ENCODE measurements at places on chromosomes 11 and 22.

DNA sequence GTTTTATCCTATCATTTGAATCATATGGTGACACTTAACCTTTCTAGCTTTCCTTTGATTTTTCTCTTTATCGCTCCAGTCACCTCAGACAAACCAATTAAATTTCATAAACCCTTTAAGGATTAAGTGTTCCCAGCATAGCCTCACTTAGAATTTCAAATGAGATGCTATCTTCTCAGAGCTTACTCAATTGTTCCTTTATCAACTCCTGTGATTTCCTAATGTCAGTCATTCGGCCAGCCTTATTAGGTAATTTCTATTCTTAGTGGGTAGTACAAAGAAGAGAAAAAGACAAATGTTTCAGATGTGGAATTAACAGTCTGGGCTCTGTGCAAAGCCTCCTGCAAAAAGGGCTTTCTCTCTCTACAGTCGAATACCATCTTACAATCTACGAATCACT is 77.1 kb upstream of the CCDC90B start:
- H3K4me1 ChIP-seq, result no peaks in the 10 kb centered on the region
- no peak overlapping the region for H3K4me3 ChIP-seq
- no peak for DNase-seq
- no peaks in the 10 kb centered on the region for H3K36me3 ChIP-seq

- DNase-seq, result no peak
- H3K27me3 ChIP-seq, result no peaks in the 10 kb centered on the region
- H3K4me3 ChIP-seq, result no peak overlapping the region
- peaks cover 11% of the 10 kb centered on the region for H3K4me1 ChIP-seq
Observed at GRCh38 chr11:77087723-77088225, 14.9 kb upstream of the OMP start.

GRCh38 chr22:30046716-30047363 is 33.4 kb upstream of the HORMAD2 start:
- H3K4me1 ChIP-seq, result peaks cover 5% of the 10 kb centered on the region
- H3K27me3 ChIP-seq, result no peaks in the 10 kb centered on the region
- no peak for DNase-seq
- no peak overlapping the region for H3K27ac ChIP-seq

DNA sequence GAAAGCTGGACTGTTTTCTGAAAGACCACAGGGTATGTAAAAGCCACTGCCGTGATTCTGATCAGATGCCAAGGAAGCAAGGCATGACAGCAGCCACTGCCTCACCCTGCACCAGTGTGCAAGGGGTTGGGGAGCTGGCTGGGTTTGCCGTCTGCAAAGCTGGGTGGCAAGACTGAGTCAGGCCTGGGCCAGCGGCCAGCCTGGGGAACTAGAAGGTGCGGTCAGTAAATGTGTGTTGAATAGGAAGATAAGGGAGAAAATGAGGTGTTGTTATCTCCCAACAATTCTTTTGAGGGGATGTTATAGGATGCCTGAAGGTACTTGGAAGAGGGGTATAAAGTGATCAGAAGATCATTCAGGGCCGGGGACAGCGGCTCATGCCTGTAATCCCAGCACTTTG is 8.0 kb downstream of the VSTM5 start:
- H3K4me3 ChIP-seq, result no peak overlapping the region
- H3K27me3 ChIP-seq, result no peaks in the 10 kb centered on the region
- H3K27ac ChIP-seq, result no peak overlapping the region
- H3K4me1 ChIP-seq, result no peaks in the 10 kb centered on the region
- H3K36me3 ChIP-seq, result no peaks in the 10 kb centered on the region
- DNase-seq, result no peak

- H3K4me1 ChIP-seq, result peaks cover 8% of the 10 kb centered on the region
- H3K27me3 ChIP-seq, result no peaks in the 10 kb centered on the region
- no peak for DNase-seq
- peaks cover 8% of the 10 kb centered on the region for H3K36me3 ChIP-seq
Observed at GRCh38 chr22:42993651-42994275, 21.2 kb downstream of the PACSIN2 start.

DNA sequence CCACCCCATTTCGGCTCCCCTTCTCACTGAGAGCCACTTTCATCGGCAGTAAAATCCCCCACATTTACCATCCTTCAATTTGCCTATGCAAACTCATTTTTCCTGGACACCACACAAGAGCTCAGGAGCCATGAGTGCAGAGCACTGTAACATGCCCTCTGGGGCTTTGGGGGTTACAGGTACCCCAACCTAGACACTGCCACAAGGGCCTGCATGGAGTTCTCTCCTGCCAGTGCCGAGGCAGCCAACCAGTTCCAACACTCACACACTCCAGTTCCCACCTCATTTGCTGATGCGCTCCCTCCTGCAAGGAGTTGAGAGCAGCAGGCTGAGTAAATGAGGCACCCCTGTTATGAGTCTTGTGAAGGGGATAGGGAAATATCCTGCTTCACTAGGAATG is 76.1 kb downstream of the SMCO4 start:
- H3K4me1 ChIP-seq, result no peaks in the 10 kb centered on the region
- H3K27ac ChIP-seq, result no peak overlapping the region
- no peaks in the 10 kb centered on the region for H3K36me3 ChIP-seq
- DNase-seq, result no peak
- no peak overlapping the region for H3K4me3 ChIP-seq
- no peaks in the 10 kb centered on the region for H3K27me3 ChIP-seq

DNA sequence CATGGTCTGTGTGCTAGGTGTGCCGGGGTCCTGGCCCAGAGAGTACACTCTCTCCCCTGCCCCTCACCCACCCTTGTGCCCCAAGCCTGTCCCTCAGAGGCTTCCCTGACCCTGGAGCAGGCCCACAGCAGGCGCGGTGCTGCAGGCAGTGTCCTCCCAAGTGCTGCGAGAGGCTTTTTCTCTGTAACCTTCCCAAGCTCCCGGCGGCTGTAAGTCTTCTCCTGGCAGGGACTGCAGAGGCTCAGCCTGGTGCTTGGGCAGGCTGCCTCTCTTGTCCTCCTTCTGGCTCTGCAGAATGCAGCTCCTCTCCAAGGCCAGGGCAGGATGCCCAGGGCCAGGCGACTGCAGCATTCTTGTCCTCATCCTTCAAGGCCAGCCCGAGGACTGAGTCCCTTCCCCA is 15.9 kb downstream of the RFPL1 start:
- H3K27me3 ChIP-seq, result no peaks in the 10 kb centered on the region
- H3K27ac ChIP-seq, result no peak overlapping the region
- H3K36me3 ChIP-seq, result no peaks in the 10 kb centered on the region
- H3K4me1 ChIP-seq, result no peaks in the 10 kb centered on the region

GRCh38 chr11:60950024-60950423 is 2.0 kb downstream of the SLC15A3 start:
- H3K4me1 ChIP-seq, result peaks cover 12% of the 10 kb centered on the region
- no peak overlapping the region for H3K4me3 ChIP-seq
- no peak overlapping the region for H3K27ac ChIP-seq
- no peaks in the 10 kb centered on the region for H3K36me3 ChIP-seq

DNA sequence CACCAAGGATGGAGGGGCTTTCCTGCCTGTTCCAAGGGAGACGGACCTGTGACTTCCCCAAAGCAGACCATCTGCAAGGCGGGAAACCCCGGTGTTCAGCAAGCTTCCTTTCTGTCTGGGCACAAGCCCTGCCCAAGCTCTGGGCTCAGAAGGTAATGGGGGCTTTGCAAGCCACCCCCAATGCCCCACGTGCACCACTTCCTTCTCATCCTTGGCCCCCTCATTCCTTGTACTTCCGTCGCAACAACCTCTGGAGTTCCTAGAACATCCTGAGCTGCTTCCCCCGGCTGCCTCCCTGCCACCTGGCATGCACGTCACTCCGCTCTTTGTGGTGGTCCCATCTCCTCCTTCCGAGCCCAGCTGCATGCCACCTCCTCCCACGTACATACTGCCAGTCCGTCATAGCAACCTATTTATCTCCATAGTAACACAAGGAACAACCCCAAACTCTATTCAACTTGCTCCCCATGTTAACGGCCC is 3.9 kb downstream of the MYEOV start:
- H3K4me3 ChIP-seq, result peak overlapping the region; percentile 50
- peak overlapping the region; percentile 8 for H3K27ac ChIP-seq
- peaks cover 41% of the 10 kb centered on the region for H3K4me1 ChIP-seq
- DNase-seq, result no peak
- no peaks in the 10 kb centered on the region for H3K27me3 ChIP-seq

GRCh38 chr11:119315131-119316015 is 1.6 kb downstream of the MCAM start:
- no peaks in the 10 kb centered on the region for H3K36me3 ChIP-seq
- DNase-seq, result peak; percentile 57

DNA sequence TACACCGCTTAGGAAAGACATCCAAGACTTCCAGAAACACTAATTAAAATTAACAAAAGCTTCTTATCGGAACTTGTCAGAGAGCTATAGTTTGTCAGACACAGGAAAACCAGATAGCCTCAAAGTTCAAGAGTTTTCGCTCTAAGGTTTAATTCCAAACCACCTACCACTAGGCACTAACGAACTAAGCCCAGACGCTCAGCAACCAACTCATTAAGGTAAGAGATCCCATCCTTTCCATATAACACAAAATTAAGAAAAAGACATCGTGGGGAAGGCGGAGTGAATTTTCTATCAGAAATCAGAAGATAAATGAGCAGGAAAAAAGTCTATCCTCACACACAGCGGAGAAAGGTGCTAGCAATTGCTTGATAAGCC is 382 bp downstream of the IMMP1L start:
- peak overlapping the region; percentile 83 for H3K27ac ChIP-seq
- peak overlapping the region; percentile 98 for H3K4me3 ChIP-seq
- peaks cover 6% of the 10 kb centered on the region for H3K36me3 ChIP-seq
- DNase-seq, result no peak

- no peaks in the 10 kb centered on the region for H3K27me3 ChIP-seq
- H3K27ac ChIP-seq, result no peak overlapping the region
- H3K36me3 ChIP-seq, result no peaks in the 10 kb centered on the region
- no peak for DNase-seq
Observed at GRCh38 chr11:92211576-92212167, 12.9 kb upstream of the FAT3 start.

DNA sequence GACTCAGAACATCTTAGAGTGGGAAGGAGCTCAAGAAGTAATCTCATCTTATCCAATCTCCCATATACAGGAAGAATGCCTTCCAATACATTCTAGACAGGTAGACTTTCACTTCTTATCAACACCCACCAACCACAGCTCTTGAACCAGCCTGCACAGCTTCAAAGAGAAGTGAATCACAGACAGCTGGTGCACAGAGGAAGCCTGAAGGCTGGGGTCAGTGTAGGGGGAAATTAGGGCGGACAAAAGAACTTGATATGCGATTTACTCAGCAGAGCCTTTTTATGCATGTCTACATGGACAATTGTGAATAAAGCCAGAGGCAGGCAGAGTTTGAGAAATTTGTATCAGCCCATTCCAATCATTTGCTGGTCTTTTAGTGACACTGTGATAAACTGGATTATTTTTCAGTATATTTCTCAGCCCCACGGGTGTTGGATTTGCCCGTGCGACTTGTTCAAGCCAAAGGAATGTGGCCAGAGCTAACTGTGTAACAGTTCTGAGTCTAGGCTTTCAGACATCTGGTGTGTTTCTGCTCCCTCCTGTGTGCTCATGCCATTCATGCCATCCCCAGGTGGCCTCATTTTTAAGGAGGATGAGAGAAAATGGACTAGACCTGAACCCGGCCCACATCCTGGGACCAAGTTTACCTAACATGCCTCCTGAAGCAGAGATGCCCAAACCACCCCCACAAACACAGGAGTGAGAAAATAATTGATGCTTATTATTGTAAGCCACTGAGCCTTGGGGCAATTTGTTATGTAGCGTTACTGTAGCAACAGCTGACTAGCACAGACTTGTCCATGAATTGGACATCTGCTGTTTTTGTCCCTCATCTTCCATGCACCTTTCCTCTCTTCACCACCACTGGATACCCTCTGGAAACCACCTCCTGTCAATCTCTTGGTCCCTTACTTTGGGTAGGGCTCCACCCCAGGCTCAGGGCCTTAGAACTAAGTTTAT is 137.5 kb upstream of the HSD17B12 start:
- H3K36me3 ChIP-seq, result no peaks in the 10 kb centered on the region
- no peak overlapping the region for H3K27ac ChIP-seq
- no peak overlapping the region for H3K4me3 ChIP-seq
- no peak for DNase-seq
- H3K4me1 ChIP-seq, result no peaks in the 10 kb centered on the region

DNA sequence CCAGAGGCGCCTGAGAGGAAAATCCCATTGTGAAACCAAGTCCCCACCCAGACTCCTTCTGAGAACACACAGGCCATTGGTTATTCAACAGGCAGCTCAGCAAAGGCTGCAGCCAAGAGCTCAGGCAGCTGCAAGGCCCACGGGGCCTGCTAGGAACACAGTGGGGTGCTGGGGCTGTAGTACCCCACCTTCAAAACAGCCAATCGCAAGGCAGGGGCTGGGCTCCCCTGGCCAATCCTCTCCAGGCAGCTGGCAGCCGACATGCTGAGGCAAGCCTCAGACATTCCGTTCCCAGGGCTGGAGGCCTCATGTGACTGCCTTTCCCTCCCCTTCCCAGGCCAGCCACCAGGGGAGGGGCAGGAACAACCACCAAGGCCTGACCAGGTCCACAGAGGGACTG is 6.6 kb downstream of the PRODH start:
- no peaks in the 10 kb centered on the region for H3K4me1 ChIP-seq
- H3K27me3 ChIP-seq, result no peaks in the 10 kb centered on the region
- no peaks in the 10 kb centered on the region for H3K36me3 ChIP-seq

DNA sequence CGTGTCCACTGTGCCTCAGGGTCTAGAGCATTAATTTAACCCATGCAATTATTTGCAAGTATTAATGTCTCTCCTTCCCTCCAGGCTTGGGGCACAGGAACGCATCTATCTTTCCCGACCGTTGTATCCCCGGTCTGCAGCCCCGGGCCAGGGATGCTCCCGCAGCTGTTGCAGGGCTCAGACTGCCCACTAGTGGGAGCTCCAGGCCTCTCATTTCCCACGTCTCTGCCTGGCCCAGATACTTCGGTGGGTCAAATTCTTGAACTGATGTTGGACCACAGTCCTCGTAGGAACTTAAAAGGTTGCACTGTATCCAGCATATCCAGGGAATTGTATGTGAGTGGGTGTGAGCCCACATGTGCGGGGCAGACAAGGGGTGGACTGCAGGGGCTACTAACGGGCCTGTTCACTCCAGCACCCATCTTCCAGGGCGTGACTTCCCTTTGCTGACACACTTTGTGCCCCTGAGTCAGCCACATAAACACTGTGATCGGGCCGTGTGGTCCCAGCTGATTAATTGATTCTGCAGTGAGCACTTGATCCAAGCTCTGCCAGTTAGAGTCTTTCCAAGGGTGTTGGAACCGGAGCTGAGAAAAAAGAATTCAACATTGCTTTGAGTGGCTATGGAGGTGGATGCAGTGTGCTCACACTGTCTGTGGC is 451.3 kb downstream of the TBC1D22A start:
- no peak overlapping the region for H3K27ac ChIP-seq
- H3K36me3 ChIP-seq, result no peaks in the 10 kb centered on the region
- H3K4me1 ChIP-seq, result no peaks in the 10 kb centered on the region
- H3K27me3 ChIP-seq, result no peaks in the 10 kb centered on the region
- no peak overlapping the region for H3K4me3 ChIP-seq
- DNase-seq, result peak; percentile 50

- H3K27me3 ChIP-seq, result no peaks in the 10 kb centered on the region
- no peak overlapping the region for H3K27ac ChIP-seq
- H3K4me1 ChIP-seq, result no peaks in the 10 kb centered on the region
Observed at GRCh38 chr11:12251666-12252560, 125.5 kb upstream of the PARVA start.

GRCh38 chr11:59802639-59803176 is 7.9 kb downstream of the MRPL16 start:
- no peak overlapping the region for H3K4me3 ChIP-seq
- H3K36me3 ChIP-seq, result peaks cover 26% of the 10 kb centered on the region
- peak; percentile 29 for DNase-seq
- H3K4me1 ChIP-seq, result no peaks in the 10 kb centered on the region
- no peak overlapping the region for H3K27ac ChIP-seq

- H3K36me3 ChIP-seq, result no peaks in the 10 kb centered on the region
- no peak overlapping the region for H3K4me3 ChIP-seq
- DNase-seq, result peak; percentile 17
- no peaks in the 10 kb centered on the region for H3K4me1 ChIP-seq
- H3K27ac ChIP-seq, result no peak overlapping the region
Observed at GRCh38 chr22:33325232-33326004, 267.2 kb upstream of the SYN3 start.

Measured in CD4-positive, CD25-positive, alpha-beta regulatory T cell (primary cell).